ENCODE measurements at places on chromosomes 1 and 21. TPM values are rescaled to one million over a fixed set of nuclear protein-coding genes. Genes with fewer than 3 reads are reported as not detected.

The HCRTR1 gene
- 0.08 TPM for polyA plus RNA-seq

The ERMAP gene
- 7.0 TPM for polyA plus RNA-seq

The KRTAP20-1 gene
- polyA plus RNA-seq: not detected

The MYCBP gene
- polyA plus RNA-seq: 11.7 TPM

The IL6R gene
- polyA plus RNA-seq: 12.3 TPM

The DLGAP3 gene
- 0.36 TPM for polyA plus RNA-seq

The KIF14 gene
- 0.04 TPM for polyA plus RNA-seq

The PRELP gene
- polyA plus RNA-seq: 5.7 TPM

The RXFP4 gene
- not detected for polyA plus RNA-seq

The AMY1A gene
- polyA plus RNA-seq: not detected

The C1orf94 gene
- polyA plus RNA-seq: not detected

The LCE6A gene
- not detected for polyA plus RNA-seq

The RBP7 gene
- polyA plus RNA-seq: 139 TPM

The MAP3K21 gene
- polyA plus RNA-seq: 0.85 TPM

The OR2W3 gene
- polyA plus RNA-seq: not detected
